Stimulated activated naive CD8-positive, alpha-beta T cell treated with anti-CD3 and anti-CD28 coated beads, Interleukin-15, amount 100 ng/mL, for 72 hours (primary cell): ENCODE measurements at places on chromosomes 3 and 15.

DNA sequence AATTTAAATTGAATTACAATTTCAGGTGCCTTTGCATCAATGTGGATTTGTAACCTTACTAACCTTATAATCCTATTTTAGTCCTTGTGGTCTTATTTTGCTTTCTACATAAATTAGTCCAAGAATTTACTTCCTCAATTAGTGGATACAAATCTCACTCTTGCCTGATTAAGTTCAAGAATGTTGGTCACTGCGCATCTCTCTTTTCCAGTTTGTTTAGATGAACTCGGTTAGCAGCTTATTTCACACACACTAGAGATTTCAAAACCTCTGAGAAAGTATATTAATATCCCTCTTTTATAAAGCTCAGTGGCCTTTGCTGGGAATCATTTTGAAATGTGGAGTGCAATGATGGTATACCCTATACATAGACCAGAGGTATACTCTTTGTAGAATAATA, 243.4 kb downstream of the DTWD1 start:
- no peak for DNase-seq

GRCh38 chr3:71657831-71658530, 67.2 kb downstream of the EIF4E3 start:
- no peak for DNase-seq

- no peak for DNase-seq
Observed at GRCh38 chr3:124207873-124208485, 216.1 kb upstream of the ROPN1 start.

- no peak for DNase-seq
Observed at GRCh38 chr15:68626739-68627138, 47.9 kb downstream of the CORO2B start.

- DNase-seq, result peak; percentile 17
Observed at GRCh38 chr3:187678726-187679268, 8.6 kb upstream of the SST start.

- DNase-seq, result no peak
Observed at GRCh38 chr15:58432401-58432800, 610 bp downstream of the LIPC start.
